ENCODE measurements at places on chromosomes 3 and 15. TPM values are rescaled to one million over a fixed set of nuclear protein-coding genes. Genes with fewer than 3 reads are reported as not detected.

GRCh38 chr3:10560060-10560861 is 54.9 kb upstream of the ATP2B2 start:
- DNase-seq: no peak

GOLGA6B gene
- polyA plus RNA-seq: not detected

- DNase-seq: peak; percentile 95
Observed at GRCh38 chr15:87619161-87619960, 637.2 kb downstream of the NTRK3 start.

LRTM1 gene
- polyA plus RNA-seq: 0.43 TPM

ATP10A gene
- polyA plus RNA-seq: 9.0 TPM

CCR3 gene
- polyA plus RNA-seq: 0.16 TPM

DNA sequence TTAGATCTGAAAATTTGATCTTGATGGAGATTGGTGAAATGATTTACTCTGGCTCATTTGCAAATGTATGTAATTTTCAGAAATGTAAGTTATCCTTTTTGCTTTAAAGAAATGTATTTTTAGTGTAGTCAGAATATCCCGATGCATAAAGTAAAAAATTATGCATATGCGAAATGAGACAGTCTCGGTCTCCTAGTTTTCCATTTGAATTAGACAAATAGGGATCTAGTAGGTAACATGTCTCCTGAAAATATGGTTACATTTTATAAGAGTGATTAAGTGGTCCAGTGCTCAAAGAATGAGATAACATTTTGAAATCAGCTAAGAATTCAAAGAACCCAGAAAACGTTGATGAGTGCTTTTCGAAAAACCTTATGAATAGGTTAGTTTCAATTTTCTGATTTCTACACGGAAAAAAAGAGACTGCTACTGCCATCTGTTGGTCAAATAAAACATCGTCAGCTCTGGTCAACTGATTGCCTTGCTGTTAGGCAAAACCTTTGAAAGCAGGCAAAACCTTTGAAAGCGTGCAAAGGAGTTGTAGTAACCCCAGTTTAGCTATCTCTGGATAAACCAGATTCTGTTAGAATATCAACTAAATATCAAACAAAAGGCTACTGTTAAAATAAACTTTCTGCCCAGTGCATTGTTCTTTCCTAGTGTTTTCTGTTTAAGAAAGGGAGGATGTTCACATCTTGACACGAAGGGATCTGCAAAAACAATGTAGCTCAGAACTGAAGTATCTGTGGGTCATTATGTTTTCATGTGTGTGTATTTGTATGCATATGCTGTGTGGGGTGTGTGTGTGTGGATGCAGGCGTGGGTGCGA is 59.3 kb upstream of the CHMP2B start:
- peak; percentile 34 for DNase-seq

DNA sequence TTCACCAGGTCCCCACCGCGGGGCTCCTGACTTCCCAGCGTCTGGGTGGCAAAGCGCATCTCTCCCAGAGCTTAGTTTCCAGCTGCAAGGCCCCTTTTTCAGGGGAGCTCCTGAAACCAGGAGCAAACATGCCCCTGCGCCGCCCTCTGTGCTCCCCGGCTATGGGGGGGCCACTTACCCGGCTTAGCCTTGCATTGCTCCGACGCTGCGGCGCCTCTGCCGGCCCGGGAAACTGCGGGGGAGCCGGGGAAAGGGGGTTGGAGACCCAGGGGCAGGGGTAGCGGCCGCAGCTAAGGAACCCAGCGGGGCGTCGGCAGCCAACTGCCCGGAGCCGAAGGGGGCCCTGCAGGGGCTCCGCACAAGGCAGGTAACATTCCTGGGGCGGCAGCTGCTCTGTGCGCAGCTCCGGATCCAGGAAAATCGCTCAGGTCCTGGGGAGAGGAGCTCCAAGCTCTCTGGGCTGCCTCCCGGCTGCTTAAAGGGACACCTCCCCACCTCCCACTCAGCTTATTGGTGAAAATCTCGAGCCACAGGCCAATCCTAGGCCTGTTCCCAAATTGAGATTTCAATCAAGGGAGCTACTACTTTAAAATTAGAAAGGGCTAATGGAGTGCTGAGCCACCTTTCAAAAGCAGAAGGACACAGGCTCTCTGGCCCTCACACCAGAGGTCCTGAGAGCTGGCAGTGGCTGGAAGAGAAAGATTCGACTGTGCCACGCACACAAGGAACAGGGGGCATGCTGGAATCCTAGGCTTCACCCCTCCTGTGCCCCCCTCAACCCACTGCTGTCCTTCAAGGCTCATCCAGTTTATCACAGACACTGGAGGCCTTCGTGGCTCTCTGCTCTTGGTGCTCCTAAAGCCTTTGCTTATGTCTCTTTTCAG is 42.7 kb upstream of the PRICKLE2 start:
- DNase-seq: peak; percentile 80

DNA sequence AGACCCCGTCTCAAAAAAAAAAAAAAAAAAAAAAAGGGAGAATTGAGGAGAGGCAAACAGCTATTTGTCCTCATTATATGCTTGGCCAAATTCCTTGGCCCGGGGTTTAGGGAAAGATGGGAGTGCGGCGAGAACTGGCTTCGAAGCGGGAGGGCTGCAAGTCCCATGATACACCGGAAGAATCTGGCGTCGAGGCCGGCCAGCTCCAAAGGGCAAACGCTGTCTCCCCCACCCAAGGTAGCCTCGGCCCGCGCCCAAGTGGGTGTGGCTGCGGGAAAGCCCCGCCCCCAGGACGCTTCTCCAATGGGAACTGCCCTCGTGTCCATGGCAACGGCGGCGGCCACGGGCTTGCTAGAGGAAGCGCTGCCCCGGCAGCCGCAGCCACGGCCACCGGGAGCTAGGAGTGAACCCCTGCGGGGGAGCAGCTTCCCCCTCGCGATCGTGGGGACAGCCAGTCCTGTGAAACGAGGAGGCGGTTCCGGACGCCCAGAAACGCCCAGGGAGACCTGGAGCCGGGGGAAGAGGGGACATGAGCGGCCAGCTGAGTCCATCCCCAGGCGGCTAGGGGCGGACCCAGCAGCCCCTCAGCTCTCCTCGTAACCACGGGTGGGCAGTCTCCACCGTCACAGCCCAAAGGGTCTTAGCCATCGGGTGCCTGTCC is at the start of gene TTLL13:
TSS of gene TTLL13 (plus strand) at position 354 of the 661 bp plus-strand sequence. CDS start 1,075 bp downstream, outside the sequence.
- DNase-seq: peak; percentile 81

LRRC28 gene
- 23.8 TPM for polyA plus RNA-seq

GRCh38 chr3:186489507-186489906 is 54.7 kb downstream of the CRYGS start:
- DNase-seq: no peak

CDV3 gene
- 185 TPM for polyA plus RNA-seq

DNA sequence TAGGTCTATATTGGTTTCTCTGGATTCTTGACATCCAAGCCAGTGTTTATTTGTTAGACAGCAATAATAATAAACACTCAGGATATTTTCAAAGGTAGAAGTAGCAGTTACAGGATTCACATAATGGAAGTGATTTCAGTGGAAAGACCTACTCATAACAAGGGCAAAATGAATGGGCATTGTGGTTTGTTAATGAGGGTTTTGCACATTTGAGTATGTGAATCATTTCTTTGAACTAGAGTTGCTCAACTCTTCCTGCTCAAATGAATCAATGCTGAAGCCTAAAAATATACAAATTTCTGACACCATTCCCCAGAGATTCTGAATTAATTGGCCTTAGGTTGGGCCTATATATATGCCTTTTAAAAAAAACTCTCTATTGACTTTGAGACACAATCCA is 4.1 kb upstream of the COL6A5 start:
- DNase-seq: peak; percentile 13

DNA sequence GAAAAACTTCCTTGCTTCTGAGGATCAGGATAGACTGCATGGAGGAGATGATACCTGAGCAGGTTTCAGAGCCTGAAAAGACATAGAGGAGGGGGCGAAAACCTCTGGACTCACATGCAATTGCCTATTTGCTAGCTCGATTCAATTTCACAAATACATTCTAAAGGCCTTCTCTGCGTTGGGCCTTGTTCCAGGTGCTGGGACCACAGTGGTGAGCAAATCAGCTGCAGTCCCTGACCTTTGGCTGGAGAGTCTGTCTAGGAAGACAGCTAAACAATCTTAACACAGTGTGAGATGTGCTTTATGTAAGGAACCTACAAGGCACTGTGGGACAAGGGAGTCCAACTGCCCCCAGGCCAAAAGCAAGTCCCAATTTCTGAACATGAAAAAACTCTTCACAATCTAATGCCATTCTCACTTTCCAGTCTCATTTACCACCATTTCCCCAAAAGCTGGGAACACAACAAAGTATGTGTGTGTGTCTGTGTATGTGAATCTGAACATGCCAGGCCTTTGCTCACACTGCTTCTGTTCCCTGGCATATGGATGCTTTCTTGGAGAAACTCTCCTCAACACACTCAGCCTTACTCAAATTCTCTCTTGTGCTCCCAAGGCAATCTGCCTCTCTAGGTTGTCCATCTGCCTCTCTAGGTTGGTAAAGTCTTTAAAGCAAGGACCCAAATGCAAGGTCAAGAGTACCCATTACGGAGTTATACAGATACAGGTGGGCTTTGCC is 2.1 kb upstream of the PCCB start:
- no peak for DNase-seq

DNA sequence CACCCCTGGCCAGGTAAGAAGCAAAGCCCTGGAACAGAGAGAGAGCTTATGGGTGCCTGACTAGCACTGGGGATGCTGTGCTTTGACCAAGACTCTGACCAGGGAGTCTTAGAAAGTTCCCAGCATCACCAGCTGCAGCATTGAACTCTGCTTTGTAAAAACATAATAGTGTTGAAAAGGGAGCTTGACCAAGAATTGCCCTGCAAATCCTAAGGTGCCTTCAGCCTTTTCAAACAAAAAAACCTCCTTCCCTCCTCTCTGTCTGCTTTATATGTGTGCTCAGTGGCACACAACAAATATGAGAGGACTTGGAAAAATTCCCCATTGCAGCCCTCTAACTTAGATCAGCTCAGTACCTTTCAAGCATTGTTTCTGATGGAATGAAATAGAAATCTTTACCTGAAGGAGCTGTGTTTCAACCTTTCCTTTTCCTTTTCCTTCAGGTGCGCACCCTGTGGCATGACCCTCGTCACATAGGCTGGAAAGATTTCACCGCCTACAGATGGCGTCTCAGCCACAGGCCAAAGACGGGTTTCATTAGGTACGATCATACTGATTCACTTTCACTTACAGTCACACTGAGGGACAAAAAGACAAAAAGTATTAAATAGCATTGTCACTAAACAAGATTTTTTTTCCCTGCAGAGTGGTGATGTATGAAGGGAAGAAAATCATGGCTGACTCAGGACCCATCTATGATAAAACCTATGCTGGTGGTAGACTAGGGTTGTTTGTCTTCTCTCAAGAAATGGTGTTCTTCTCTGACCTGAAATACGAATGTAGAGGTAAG is 13.0 kb downstream of the THBS1 start:
- DNase-seq: peak; percentile 8

TGM5 gene
- polyA plus RNA-seq: 0.03 TPM

C15orf62 gene
- polyA plus RNA-seq: not detected

AQP9 gene
- polyA plus RNA-seq: not detected

GRCh38 chr3:185316740-185317412 is 46.1 kb upstream of the MAP3K13 start:
- peak; percentile 51 for DNase-seq

HOMER2 gene
- 2.9 TPM for polyA plus RNA-seq

GRCh38 chr3:16203671-16204629 is 29.5 kb downstream of the GALNT15 start:
- peak; percentile 66 for DNase-seq

- DNase-seq: no peak
Observed at GRCh38 chr15:33030315-33030714, 164.2 kb downstream of the FMN1 start.

CCDC39 gene
- polyA plus RNA-seq: not detected

GRCh38 chr3:192991356-192991755 is 73.7 kb upstream of the MB21D2 start:
- no peak for DNase-seq

ATP2B2 gene
- polyA plus RNA-seq: not detected

CYP11A1 gene
- polyA plus RNA-seq: 0.05 TPM

- DNase-seq: no peak
Observed at GRCh38 chr3:41808618-41809017, 153.3 kb downstream of the ULK4 start.

ZKSCAN7 gene
- polyA plus RNA-seq: 3.0 TPM

Measured in fibroblast of lung (primary cell).